ENCODE measurements at places on chromosomes 2 and 18.

DNA sequence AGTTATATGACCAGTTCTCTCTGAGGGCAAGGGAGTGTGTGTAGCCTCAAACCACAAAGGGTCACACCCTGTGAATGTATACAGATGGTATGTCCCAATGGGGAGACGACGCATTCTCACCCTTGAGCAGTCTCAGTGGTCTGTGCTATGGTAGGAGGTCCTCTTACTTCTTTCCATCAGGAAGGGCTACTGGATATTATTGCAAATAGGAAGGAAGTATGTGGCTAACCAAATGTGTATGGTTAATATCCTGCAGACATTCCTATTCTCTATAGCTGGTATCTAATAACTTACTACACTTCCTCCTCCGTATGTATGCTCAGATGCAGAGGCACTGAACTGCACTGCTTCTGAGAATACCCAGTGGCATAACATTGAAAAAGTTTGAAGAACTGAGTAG is 306.7 kb upstream of the CCDC68 start:
- no peak for DNase-seq

GRCh38 chr2:36351736-36352349 is 3.7 kb upstream of the CRIM1 start:
- peak; percentile 24 for DNase-seq

DNA sequence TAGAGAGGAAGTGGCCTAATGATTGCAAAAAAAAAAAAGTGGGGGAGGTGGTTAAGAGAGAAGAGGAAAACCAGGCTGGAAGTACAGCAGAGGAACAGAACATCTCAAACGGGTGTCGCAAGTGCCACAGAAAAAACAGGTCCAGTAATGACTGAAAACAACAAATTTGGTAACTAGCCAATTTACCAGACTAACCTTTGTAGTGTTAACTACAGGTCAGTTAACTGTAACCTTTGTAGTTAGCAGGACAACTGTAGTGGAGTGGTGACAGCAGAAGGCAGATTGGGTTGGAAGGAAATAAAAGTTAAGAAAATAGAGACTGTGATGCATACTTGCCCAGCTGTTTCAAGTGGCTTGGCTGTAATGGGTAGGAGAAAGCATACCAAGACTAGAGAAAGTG is 91.4 kb upstream of the CHST9 start:
- no peak for DNase-seq

DNA sequence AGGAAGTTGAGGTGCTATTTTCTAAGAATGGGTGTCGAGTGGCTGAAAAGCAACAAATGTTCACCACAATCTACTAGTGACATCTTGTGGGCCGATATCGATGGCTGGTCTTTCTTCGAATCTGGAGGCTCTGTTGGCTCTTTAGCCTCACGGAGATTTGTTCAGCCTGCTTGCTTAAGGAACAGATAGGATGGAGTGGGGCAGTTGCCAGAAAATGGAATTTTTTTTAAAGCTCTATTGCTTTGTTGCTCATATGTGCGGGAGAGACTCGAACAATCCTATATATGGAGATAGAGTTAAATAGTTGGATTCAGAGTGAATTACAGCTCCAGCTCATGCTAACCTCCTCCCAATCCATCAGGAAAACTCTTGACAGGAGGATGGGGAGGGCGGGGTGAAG is 70.9 kb upstream of the LYPD6B start:
- no peak for DNase-seq

GRCh38 chr2:225531559-225531958 is 132.0 kb downstream of the NYAP2 start:
- DNase-seq, result no peak

DNA sequence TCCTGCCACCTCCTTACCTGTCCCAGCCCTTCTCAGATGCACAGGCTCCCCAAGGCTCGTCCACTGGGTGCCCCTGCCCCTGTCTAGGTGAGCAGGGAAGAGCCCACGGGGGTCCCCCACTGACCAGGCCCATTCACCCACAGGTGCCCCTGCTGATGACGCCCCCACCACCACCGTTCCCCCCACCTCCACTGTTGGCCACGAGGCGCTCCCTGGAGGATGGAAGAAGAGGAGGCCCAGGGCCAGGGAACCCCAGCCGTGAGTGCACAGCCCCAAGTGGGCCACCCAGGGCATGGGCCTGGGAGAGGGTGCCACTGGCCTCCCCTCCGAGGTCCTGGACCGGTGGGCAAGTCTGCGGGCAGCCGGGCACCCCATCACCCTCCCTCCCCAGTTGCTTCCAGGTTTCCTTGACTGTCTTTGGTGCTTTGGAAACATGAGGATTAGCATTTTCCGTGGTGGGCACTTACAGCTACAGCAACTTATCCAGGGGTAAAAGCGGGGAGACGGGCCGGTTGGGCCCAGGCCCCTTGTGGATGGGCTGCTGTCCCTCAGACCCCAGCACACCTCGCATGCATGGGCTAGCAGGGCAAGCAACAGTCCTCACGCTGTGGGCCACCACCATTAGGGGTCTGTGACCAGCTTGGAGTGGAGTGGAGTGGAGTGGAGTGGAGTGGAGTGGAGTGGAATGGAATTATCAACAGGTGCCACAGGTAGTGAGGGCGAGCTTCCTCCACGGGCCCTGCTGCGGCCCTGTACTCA is 13.2 kb upstream of the KLHL30 start:
- no peak for DNase-seq

GRCh38 chr2:231542136-231542535 is 11.9 kb upstream of the NMUR1 start:
- no peak for DNase-seq

GRCh38 chr2:14693874-14694273 is 61.4 kb downstream of the LRATD1 start:
- no peak for DNase-seq

DNA sequence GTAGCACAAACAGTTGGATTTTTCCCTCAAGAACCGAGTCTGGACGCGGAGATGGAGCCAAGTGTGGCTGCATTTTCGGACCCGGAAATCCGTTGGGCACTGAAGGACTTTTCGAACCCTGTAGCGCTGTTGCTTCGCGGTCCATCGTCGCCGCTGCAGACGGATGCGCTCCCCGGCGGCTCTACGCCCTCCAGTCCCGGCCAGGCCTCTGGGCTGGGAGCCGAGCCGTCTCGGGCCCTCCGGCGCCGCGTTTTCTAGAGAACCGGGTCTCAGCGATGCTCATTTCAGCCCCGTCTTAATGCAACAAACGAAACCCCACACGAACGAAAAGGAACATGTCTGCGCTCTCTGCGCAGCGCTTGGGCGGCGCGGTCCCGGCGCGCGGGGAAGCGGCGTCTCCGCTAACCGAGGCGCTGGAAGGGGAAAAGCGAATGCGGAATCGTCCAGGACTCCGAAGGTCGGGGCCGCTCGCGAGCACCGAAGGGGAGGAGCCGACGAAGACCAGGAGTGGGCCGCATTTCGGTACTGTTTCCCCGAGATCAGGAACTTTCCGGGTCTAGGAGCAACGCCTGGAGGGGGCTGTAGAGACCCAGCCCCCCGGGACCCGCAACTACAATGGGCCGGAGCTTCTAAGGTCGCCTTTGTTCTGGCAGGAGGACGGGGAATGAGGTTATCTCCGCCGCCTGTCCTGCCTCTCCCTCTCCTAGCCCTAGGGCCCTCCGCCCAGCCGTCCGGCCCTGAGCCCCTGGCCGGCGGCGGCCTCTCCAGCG is 3.2 kb downstream of the EMX1 start:
- DNase-seq, result no peak

- no peak for DNase-seq
Observed at GRCh38 chr2:44283116-44283666, 7.9 kb downstream of the SLC3A1 start.

DNA sequence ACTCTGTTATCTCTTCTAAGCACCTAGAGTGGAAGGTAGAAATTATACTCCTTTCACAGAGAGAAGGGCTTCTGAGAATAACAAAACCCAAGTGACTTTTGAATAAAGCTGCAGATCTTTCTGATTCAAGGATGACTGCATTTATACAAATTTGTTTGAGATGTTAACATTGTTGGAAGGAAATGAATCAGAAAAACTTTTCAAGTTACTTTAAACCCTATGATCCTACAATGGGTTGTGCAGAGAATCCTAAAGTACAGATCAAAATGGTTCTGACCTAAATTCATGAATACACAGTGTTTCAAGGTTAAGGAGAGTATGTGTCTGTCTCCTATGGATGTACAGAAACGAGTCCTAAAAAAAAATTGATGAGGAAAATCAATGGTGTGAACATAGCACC is 1.8 kb downstream of the RFTN2 start:
- DNase-seq, result no peak
